ENCODE measurements at places on chromosomes 7 and 10.
A peak's percentile ranks its signal among the peaks of the same experiment; 100 is the strongest.

DNA sequence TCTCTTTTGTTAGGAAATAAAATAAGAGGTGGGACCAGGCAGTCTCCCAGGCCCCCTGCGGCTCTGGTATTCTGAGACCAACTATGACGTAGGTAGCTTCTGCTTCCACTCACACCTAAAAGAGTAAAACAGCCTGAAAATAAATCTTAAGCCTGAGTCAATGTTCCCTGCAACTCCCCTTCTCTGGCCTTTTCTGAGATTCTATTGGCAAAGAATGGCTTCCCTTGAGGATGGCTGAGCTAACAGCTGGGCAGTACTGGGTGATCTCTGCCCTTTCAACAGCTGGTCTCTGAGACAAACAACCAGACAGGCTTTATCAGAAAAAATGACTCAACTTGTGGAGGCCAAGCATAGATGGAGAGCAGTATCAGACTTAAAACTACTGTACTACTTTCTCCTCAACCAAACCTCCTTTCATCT, 58.7 kb downstream of the CREB3L2 start:
- DNase-seq = peak; percentile 96

DNA sequence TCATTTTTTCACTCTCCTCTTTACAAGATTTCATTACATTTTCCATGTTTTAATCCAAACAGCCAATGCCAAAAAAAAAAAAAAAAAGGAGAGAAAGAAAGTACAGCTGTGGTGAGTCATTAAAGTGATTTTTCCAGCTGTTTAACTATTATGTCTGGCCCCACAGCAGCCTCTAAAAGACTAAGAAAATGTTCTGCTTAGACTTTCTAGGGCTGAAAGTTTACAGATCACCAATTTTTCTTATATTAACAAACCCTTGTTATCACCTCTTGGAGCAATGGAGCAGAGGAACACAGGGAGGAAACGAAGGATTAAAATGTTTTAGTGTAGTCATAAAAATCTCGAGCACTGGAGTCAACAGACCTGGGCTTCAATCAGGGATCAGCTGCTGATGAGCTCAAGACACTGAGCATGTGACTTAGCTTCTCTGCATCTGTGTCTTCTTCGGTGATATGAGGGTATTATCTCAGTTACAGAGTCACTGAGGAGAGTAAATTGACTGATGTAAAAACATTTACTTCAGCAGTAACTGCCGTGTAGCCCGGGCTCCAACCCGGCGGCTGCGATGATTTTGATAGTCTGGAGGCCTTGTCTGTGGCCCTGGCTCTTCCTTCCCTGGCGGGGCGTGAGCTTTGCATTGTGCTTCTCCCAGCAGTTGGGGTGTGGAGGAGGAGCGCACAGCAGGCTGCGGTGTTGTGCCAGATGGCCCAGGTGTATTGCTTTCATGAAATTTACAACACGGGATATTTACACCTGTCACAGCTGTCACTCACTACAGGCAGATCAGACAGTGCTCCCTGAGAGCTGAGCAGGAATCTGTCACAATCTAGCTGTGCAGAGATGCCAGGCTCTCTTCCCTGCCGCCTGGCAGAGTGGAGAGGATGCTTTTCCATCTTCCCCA, 298.3 kb upstream of the FZD8 start:
- peak; percentile 42 for DNase-seq

GRCh38 chr7:80781561-80781979, 137.3 kb downstream of the SEMA3C start:
- peak; percentile 94 for DNase-seq

DNA sequence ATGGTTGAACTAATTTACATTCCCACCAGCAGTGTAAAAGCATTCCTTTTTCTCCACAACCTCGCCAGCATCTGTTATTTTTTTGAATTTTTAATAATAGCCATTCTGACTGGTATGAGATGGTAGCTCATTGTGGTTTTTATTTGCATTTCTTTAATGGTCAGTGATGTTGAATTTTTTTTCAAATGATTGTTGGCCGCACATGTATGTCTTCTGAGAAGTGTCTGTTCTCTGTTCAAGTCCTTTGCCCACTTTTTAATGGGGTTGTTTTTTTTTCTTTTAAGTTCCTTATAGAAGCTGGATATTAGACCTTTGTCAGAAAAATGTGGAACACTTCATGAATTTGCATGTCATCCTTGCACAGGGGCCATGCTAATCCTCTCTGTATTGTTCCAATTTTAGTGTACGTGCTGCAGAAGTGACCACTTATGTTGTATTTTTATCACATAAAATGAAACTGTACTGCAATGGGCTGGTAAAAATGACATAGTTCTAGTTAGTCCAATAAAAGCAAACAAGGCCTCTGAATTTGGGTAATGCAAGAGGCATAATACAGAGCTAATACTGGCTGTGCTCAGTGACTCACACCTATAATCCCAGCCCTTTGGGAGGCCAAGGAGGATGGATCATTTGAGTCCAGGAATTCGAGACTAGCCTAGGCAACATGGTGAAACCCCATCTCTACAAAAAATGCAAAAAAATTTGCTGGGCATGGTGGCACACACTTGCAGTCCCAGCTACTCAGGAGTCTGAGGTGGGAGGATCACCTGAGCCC, 70.3 kb downstream of the ABI1 start:
- DNase-seq = peak; percentile 47

DNA sequence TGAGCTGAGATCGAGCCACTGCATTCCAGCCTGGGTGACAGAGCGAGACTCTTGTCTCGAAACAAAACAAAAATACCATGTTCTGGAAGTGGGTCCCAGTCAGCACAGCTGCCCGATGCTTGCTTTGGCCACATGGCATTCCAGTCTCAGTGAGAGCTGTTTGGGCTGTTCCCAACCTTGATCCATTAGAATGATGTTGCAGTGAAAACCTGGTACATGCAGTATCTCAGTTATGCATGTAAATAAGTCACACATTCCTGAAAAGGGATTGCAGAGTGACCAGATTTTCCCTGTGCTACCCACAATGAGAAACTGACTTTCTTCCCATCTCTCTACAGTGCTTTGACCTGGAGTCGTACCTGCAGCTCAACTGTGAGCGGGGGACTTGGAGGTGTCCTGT, 15.4 kb downstream of the ZMIZ2 start:
- DNase-seq = no peak

GRCh38 chr10:3077940-3078630, 10.7 kb downstream of the PFKP start:
- DNase-seq = no peak

GRCh38 chr10:107717046-107717445, 552.5 kb upstream of the SORCS1 start:
- DNase-seq = no peak

- peak; percentile 68 for DNase-seq
These were observed 474.1 kb upstream of the AKR1E2 start for GRCh38 chr10:4351723-4352413.

GRCh38 chr10:128897401-128898129, 569.5 kb upstream of the MGMT start:
- no peak for DNase-seq

DNA sequence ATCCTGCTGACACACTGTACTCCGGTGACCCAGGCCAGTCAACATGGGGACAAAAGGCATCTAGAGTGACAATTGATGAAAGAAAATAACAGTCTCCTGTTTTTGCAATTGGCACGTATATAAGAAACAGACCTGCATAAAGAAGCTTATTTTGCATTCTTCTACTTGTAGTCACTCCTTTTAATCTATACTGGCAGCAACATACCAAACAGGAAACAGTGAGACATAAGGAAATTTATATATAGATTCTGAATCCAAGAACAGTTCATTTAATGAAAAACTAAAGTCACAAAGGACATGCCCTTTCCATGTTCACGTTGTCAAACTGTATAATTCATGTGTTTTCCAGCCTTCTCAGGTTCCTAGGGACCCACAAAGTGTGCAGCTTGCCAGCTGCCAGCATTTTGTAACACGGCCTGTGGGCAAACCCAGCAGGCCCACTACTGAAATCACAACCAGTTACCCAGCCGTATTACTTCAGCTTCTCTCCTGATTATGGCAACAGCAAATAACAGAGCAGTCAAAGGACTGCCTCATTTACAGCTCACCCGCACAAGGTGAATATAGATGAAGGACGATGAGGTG, 72.3 kb downstream of the AMPH start:
- no peak for DNase-seq

DNA sequence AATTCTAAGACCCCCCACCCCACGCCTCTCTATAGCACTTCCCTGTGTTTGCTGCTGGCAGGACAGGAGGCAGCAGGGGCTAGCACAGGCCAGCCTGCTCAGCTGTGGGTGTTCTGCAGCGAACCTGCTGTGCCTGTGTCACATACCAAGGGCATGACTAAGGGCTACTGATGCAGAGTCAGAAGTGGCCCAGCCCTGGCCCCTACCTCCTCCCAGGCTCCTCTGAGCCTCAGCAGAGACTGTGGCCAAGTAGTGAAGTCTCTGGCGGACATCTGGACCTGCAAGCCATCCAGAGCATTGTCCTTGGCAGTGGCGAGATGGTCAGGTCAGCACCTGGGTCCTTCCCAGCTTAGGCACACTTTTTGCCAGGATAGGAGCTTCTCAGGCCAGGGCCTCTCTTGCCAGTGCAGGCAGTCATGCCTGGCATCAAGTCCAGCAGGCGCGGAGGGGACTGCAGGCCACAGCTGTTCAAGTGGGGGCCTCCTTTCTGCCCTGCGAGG, 116.3 kb upstream of the RET start:
- DNase-seq = peak; percentile 48

DNA sequence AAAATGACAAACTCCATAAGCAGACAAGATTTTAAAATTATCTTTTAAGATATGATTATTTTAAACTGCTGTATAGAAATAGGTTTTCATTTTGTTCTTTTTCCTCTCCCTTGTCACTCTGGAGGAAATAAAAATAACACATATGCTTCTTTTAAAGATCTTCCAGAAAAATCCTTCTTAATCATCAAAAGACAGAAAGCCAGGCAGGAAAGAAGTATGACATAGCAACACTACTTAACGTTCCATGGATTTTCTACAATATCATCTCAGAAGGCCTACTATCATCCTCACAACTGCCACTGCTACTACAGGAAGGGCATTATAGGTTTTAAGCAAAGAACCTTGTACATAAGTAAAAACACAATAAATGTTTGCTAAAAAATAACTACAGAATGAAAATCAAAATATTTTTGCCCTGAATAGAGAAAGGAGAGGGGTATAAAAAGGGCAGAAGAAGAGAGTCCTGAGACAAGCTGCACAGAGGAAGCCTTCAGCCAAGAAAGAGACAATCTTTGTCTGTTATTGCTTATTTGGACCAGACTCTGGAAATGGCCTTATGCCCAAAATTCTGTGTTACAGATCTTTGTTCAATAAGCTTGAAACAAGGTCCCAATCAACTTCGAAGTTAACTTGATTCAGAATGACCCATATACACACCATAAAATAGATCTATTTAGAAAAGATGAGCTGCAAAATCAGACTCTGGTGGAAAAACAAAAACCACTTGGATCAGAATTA, 67.8 kb downstream of the ABI1 start:
- DNase-seq = no peak

DNA sequence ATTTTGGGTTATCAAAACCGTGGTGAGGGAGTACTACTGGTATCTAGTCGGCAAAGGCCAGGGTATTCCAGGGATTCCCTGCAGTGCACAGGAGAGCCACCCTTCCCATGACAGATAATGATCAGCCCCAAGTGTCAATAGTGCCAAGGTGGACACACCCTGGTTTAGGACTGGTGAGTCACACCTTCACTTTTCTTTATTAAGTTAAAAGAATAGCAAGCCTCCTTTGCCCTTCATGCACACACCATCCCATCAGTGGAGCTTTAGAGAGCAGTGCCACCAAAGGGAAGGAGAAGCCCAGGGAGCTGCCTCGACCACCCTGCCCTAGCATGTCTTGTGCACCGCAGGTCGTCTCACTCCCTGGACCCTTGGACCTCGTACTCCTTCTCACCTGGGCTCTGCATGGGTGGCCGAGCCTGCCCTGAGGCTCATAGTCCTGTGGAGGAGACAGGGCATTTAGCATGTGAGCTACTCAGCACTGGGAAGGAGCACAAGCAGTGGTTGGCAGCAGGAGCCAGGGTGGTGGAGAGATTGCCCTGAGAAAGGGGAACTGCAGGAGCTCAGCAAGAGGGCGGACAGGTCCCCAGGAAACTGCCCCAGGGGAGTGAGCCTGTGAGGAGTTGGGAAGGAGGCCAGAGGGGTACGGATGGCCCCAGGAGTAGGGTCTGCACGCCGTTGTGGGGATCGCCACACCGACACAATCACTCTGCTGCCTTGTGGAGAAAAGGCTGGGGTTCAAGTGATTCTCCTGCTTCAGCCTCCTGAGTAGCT, 17.4 kb downstream of the UBE2D4 start:
- DNase-seq = no peak

- no peak for DNase-seq
These were observed 320.3 kb downstream of the WDR37 start for GRCh38 chr10:1376384-1376945.

DNA sequence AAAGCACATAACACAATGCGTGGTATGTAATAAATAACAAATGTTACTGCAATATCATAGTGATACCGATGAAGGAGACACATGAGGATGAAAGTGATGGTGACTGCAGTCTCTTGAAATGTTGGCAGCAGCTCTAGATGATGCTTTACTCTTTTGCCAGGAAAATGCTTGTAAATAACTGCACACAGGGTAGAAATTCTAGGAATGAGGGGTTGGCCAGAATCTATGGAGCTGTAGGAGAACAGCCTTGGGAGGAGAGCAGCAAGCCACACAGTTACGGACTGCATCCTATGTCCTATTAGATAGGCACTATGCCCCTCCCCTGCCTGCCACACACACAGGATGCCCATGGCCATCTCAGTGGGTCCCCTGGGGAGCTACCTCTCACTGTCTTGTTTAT, 97.6 kb upstream of the GSDME start:
- DNase-seq = peak; percentile 10

DNA sequence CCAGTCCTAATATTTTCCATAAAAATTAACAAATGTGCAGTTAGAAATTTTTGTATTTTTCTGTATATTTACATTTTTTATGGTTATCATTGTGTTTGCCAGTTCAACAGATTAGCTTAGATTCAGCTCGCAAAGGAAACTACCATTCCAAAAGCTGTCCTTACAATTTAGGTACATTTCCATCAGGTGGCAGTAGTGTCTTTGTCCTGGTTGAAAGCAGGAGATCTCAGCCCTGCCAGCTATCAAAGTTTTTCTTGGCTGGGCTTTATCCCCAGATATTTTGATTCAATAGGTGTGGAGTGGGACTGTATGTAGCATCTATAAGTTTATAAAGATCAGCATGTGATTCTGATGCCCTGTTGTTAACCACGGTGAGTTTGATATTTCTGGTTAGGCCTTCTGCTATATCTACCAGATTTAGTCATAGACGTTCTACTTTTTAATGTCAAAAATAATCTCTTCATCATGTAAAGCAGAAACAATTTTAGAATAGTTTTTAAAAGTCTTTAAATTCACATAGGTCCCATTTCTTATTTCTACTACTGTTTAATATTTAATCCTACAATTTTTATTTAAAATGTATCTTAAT, 15.5 kb upstream of the ICA1 start:
- DNase-seq = peak; percentile 8

DNA sequence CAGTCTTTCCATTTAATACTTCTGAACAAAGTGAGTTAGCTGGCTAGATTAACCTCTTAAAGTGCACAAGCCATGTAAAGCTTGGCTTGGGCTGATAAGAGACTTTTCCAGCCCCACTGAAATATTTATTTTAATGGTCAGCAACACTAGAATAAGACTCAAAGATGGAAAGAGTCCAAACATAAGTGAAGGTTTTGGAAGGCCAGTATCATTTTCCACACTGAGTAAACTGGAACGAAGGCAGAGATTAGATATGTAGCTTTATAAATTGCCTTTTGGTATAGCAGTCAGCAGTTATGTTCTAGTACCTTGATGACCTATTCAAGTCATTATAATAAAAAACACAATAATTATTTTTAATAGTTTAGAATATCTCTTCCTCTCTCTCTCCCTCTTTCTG, 102.2 kb downstream of the HDAC9 start:
- DNase-seq = no peak

- no peak for DNase-seq
These were observed 362.8 kb downstream of the INHBA start for GRCh38 chr7:41339913-41340676.
